EH (cell line): ENCODE measurements at places on chromosomes 13 and 19.

GRCh38 chr13:89457977-89458376 lies 1786.8 kb downstream of the SLITRK5 start:
- no peak for DNase-seq

DNA sequence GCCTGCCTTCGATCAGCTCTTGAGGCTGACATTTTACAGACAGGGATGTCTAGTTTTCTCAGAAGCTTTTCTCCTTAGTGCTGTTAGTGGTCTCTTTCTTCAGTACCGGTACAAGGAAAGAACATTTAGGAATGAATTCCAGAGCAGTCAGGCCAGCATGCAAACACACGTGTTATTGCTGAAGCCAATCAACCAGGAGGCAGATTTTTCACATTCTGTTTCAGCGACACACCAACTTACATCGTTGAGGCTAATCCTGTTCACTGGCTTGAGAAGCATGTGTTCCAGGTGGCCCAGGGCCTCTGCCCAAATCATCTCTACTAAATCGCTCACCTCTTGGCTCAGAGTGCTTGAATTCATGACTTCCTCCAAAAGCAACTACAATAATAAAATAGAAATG lies 19.2 kb downstream of the PARP4 start:
- DNase-seq = no peak

GRCh38 chr19:4051175-4052101 lies 15.3 kb downstream of the ZBTB7A start:
- peak; percentile 62 for DNase-seq

DNA sequence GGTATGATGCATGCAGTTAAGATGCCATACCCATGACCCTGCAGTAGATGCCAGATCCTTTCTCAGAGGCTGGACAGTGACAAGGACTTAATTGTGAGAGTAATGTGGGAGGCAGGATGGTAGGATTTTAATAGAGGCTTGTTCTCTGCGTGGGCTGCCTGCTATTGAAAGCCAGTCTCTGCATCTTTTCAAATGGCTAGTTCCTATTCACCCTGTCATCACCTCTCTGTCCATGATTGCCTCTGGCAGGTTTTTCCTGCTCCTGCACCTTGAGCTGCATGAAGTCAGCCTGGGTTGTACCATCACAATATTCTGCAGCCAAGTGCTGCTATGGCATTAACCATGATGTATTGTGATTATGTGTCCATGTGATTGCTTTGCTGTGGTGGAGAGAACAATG lies 440.5 kb downstream of the ITGBL1 start:
- DNase-seq = no peak

DNA sequence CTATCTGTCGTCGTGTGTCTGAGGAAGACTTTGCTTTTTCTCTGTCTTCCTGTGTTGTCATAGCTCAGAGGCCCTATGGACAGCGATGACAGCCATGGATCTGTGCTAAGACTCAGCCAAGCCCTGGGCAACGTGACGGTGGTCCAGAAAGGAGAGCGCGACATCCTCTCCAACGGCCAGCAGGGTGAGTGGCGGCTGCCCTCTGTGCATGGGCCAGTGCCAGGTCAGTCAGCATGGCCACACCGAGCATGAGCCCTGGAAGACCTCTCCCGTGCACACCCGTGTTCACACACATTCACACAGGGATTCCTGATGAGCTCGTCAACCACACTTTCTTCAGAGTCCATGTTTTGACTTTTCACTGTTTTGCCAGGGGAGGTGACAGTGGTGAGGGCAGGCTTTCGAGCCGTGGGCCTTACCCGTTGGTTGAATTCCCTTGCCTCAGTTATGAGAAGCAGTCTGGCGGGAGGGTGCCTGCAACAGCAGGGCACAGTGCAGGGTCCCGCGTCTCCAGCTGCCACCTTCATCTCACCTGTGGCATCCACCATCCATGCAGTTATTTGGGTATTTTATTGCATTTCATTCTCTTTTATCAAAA lies 20.2 kb downstream of the NAXD start:
- DNase-seq = no peak

GRCh38 chr13:52743988-52744387 lies 4.4 kb upstream of the CNMD start:
- no peak for DNase-seq

DNA sequence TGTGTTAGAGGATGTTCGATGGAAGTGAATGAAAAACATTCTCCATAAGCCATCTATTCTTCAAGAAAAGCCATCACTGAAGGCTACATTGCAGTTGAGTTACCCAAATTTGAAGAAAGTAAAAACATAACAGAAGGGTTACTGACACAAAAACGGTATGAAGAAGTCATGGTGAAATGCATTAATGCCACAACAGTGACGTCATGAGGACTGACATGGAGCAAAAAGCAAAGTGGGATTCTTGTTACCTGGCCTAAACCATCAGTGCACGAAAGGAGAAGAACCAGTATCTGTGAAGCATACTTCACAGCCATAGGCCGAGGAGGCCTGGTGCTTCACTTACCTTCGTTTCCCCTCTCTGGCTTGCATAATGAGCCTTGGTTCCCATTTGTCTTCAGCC lies 58.7 kb downstream of the LRRC63 start:
- no peak for DNase-seq

- no peak for DNase-seq
Measured at GRCh38 chr13:84873951-84874350, 925.3 kb downstream of the SLITRK6 start.

DNA sequence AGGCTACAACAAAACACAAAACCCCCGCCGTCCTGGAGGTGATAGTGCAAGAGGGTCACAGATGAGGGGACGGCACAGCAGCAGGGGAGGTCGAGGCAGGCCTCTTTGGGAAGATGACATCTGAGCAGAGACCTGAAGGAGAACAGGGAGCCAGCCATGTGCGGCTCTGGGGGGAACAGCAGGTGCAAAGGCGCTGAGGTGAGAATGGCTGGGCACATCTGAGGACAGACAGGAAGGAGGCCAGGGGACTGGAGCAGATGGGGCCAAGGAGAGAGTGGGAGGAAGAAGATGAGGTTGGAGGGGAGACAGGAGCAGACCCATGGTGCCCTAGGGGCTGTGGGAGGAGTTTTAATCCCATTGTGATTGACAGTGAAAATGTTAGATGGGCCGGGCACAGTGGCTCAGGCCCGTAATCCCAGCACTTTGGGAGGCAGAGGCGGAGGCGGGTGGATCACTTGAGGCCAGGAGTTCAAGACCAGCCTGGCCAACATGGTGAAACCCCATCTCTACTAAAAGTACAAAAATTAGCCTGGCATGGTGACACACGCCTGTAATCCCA lies 1.8 kb upstream of the CKM start:
- DNase-seq = no peak

GRCh38 chr13:95494082-95494681 lies 58.3 kb upstream of the CLDN10 start:
- DNase-seq = peak; percentile 57

- DNase-seq = no peak
Measured at GRCh38 chr19:19655051-19655594, 8.4 kb downstream of the ATP13A1 start.

DNA sequence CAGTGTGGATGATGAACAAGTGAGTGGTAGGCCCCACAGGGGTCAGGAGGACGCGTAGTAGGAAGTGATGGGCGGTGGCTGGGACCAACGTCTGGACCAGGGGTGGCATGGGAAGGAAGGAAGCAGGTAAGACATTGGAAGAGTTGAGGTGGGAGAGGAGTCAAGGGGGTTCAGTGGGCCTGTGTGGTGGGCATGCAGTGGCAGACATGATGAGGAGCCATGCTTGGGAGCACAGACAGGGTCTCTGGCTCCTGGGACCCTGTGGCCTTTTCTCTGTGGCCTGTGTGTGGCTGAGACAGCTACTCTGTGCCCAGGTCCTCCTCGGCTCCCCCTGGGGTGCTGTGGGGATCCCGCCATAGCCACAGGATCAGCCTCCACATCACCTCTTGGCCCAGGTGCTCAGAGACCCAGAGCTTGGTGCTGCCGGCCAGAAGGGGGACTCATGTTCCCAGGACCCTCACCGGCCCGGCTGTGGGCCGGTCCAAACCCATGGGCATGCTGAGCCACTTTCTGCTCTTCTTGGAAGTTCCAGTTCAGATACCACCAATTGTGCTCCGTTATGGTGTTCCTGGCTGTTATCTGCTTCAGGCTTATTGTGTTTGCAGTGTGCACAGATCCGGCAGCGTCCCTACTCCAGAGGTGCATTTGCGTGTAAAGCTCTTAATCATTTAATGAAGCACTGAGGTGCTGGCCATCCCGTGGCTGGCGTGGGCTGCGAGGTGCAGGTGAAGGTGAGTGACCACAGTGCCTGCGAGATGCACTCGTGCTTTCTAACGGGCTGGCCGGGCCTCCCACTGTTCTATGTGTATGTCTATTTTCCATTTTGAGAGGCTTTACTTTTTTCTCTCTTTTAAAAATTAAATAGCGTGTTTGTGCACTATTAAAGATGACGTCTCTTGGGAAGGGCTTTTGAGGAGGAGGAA lies 147.9 kb downstream of the TEX29 start:
- no peak for DNase-seq

- DNase-seq = no peak
Measured at GRCh38 chr13:44276061-44276460, 97.6 kb upstream of the SERP2 start.

DNA sequence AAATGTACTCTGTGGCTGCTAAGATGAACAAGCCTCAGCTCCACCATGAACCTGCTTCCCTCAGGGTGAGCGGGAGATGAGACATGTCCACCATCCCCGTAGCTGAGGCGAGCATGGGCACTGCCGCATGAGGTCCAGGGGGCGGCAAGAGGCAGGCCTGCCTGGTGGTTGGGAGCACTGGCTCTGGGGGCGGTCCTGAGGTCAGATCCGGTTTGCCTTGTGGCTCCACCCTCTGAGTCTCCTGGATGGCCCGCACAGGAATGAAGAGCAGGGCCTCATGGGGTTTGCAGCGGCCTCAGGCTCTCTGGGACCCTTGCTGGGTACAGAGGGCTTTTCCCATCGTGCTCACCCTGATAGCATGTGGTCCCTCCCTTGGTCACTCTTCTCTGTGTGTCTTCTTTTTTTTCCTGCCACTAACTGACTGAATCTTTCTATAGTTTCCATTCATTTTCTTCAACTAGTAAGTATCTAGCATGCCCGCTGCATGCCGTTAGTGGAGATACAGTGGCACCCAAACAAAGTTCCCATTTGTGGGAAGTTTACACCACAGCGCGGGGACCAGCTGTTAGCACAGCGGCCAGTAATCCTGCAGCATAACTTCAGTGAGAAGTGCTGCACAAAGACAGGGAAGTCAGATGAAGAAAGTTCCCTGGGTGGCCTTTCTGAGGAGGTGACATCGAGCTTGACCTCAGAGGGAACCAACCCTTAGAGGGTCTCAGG lies 37.3 kb downstream of the CAPN12 start:
- DNase-seq = no peak

GRCh38 chr19:18685597-18686190 lies 2.2 kb downstream of the CRTC1 start:
- no peak for DNase-seq

DNA sequence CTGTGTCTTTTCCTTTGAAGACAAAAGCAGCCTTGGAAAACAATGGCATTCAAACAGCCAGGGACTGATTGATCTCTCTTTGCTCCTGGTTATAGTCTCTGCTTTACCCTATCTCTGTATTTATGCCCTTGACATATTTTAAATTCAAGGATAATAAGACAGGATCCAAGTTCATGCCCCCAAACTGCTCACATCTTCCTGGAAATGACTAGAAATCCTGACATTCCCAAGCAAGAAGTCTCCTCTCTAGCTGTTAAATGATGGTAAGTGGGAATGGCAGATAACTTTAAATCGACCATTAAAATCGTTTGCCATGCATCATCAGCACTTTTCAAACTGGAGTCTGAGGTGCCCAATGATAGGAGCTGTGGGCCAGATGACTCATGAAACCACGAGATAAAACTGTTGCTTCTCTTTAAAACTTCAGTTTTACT lies 435.6 kb downstream of the FOXO1 start:
- peak; percentile 78 for DNase-seq

- DNase-seq = no peak
Measured at GRCh38 chr13:110408286-110408685, 101.2 kb downstream of the COL4A2 start.

DNA sequence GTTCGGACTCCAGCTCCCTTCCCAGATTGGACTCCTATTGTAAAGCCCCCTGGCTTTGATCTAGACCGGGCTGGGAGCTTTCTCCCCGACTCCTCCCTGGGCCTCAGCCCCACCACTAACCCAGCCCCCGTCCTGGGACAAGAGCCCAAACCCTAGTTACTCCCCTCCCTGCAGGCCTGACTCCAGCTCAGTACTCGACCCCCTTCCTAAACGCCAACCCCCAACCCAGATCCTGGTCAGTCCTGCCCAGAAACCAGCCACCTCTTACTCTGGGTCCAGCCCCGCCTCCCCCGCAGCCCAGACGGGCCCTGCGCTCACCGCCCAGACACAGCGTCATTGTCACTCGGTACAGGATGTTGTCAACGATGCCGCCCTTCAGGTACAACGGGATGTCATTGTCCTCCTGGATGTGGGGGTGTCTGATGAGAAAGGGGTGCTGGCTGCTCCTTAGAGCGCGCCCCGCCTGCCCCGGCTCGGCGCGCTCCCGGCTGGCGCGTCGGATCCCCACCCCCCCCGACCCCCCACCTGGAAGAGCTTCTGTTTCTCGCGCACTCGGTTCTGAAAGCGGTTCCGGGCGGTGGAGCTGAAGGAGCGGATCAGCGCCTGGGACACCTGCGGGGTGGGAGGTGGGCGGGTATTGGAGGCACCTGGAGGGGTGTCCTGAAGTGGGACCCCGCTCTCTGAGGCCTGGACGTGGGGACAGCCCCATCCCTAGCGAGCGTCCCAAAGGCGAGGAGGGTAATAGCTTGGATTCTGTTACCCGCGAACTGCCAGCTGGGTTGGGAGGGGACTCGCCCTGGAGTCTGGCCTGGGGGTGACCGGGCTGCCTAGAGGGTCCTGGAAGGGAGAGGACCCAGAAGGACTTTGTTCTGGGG lies 866 bp downstream of the COX7A1 start:
- peak; percentile 37 for DNase-seq

GRCh38 chr19:18428173-18428786 lies 9.1 kb downstream of the SSBP4 start:
- DNase-seq = no peak

DNA sequence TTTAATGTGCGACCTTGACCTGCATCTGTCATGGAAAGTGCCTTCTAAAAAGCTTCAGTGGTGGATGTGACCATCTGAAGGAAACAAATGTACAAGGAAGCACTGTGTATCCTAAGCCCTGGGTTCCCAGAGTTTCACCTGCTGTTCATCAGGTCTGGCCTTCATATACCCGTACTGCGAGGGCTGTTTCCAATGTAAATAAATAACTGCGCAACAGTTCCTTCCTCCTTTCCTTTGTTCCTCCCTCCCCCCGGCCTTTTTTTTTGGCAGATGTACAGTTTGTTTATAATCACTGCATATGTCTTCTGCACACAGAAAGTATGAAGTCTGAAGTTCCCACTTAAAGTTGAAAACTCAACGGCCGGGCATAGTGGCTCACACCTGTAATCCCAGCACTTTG lies 5.2 kb downstream of the FAAP24 start:
- DNase-seq = no peak

DNA sequence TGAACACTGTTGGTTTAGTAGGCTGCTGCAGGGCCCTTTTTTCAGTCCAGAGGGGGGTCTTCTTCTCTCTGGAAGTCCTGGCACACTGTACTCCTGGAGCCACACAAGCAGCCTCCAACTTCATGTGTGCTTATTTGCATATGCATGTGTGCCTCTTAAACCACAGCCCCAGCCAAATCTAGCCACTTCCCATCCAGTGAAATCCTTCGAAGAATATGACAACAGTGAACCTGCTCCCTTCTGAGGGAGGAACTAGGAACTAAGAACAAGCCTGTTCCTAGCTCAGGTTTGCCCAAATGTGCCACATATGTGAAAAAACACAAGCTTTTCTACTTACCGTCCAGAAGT lies 348.5 kb downstream of the FOXO1 start:
- no peak for DNase-seq
